Adipocyte (in vitro differentiated cells): ENCODE measurements at places on chromosomes 12 and 14.

DNA sequence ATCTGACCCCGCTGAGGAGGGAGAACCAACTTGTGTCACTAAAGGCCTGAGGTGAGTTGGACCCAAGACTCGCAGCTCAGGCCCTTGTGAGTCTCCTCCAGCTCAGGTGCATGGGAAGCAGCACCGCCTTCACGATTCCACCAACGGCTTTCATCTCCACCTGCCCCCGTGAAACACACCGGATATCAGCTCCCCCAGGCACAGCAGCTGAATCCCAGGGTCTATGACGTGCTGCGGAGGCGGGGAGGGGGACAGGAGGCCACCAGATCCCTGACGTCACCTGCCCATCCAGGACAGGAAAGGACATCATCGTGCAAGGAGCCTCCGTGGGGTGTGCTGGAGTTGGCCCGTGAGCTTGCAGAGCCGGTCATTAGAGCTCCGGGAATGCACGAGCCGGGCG lies 18.5 kb upstream of the SFSWAP start:
- DNase-seq: no peak

DNA sequence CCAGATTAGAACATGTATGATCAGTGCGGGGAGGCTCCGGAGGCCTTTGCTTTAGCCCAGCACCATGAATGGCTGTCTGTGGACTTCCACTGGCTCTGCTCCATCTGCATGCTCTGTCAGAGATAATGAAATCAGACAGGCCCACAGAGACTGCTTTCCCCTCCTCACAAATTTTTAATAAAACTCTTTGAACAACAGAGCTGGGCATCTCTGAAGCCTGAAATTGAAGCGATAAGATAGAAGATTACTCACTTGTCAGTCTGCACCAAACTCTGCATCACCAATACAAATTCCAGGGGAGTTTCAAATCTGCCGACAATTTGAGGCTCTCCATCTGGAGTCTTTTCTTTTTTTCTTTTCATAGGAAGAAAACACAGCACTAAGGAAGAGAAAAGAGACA lies 110.0 kb downstream of the DYRK2 start:
- DNase-seq: no peak

DNA sequence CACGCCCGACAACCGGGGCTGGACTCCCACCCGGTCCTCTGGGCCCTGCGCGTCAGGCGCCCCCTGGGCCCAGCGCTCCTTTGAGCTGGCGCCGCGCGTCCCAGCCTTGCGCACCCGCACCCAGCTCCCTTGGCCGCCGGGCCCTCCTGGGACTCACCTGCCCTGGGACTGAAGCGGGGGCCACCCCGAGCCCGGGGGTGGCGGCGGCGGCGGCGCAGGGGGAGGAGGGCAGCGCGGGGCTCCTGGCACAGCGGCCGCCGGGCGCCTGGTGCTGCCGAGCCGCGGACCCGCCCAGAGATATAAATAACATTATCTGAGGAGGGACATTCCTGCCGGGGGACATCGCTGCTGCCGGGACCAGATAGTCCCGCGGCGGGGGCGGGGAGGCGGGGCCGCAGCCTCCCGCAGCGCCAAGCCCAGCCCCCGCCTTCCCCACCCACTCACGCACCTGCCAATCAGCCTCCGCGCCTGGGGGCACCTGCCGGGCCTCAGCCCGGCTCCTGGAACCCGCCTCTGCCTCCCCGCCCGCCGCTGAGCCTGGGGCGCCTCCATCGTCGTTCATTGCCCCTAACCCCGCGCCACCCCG lies at the start of gene SPTB:
SPTB (minus strand) TSS at position 273 of the 586 bp plus-strand sequence. CDS start 56,813 bp downstream, outside the sequence.
- peak; percentile 14 for DNase-seq

GRCh38 chr12:86233126-86233525 lies 23.1 kb downstream of the MGAT4C start:
- no peak for DNase-seq

DNA sequence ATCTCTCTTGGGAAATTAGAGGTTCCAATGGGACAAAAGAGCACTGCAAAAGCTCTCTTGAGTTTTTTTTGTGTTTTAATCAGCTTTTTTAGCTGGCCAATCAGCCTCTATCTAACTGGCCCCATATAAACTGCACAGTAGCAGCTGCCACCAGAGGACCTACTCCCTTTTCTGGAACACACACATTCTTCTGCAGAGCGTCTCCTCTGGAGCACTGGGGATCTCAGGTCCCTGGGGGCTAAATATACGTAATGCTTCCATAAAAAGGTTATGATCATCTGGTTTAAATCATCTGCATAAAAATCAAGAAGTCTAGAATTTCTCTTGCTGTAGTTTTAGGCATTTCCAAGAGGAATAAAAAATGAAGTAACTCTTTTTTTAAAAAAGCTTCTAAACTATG lies 32.3 kb downstream of the TSPAN8 start:
- no peak for DNase-seq

DNA sequence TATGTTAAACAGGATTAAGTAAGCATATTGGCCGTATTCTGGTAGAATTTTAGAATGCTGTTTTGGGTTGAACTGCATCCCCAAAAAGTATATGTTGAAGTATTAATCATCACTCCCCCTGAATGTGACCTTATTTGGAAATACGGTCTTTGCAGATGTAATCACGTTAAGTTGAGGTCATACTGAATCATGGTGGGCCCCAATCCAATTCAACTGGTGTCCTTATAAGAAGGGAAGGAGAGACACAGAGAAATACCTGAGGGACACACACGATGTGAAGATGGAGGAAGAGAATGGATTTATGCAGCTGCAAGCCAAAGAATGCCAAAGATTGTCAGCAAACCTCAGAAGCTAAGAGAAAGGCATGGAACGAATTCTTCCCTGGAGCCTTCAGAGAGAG lies 268.6 kb downstream of the ITPR2 start:
- no peak for DNase-seq

DNA sequence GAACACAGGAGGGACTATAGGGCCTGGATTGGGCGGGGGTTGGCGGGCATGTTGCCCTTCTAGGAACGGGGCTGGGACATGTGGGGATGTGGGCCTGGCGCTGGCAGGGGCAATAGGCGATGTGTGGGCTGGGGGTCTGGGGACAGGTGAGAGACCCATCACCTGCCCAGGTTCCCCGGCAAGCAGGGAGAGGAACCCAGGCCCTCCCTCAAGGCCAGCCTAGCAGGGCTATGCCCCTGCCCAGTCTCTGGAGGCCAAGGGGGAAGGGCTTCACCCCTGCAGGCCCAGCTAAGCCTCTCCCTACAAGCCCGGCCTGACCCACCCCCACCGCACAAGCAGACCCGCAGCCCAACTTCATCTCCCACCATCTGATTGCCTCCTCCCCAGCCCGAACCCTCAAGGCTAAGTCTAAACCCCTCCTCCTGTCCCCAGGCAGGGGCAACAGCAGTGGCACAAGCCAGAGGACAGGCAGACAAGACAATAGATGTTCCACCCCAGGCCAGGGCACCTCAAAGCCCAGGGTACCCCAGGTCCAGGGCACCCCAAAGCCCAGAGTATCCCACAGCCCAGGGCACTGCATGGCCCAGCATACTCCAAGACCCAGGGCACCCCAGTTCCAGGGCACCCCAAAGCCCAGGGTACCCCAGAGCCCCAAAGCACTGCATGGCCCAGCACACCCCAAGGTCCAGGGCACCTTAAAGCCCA lies 6.5 kb downstream of the JAG2 start:
- no peak for DNase-seq

- no peak for DNase-seq
Measured at GRCh38 chr12:80016684-80017083, 81.8 kb upstream of the PPP1R12A start.

DNA sequence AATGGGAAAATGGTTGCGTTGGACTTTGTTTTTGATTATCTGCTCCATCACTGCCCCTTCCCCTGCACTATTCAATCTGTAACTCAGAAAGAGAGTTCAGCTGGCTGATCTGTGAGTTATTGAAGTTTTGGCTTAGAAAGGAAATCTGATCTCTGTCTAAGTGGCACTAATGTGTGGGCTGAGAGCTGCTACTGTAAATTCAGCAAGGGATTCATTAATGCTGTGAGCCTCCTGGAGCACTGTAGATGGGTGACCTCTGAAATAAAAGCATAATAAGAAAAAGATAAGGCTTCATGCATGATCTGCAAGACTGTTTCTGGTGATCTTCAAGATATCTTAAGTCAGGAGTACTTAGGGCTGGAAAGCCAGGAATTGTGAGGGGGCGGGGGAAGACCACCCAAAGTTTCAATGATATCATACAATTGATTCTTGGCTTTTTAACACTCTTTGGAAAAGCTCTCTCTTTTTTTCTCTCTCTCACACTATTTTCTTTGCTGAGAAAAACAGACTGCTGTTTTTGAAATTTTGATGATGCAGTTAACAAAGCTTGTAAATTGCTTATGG lies 101.1 kb downstream of the C12orf75 start:
- DNase-seq: no peak

- DNase-seq: no peak
Measured at GRCh38 chr12:74292351-74293194, 245.1 kb upstream of the ATXN7L3B start.

DNA sequence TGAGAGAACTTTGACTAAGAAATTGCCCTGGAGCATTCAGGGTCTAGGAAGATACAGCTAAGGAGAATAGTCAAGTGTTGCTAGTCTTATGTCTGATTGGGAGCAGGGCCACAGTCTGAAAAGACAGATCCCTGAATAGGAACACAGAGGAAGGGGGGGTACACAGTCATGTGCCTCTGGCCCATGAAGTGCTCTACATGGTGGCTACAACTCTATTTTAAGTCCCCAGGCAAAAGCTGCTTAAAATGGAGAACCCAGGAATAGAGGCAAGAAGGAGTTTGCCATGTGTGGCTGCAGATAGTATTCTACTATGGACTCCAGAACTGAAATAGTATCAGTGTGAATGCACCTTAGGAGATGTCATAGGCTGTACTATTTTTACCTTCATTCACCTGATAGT lies 118.0 kb upstream of the NPAS3 start:
- no peak for DNase-seq

DNA sequence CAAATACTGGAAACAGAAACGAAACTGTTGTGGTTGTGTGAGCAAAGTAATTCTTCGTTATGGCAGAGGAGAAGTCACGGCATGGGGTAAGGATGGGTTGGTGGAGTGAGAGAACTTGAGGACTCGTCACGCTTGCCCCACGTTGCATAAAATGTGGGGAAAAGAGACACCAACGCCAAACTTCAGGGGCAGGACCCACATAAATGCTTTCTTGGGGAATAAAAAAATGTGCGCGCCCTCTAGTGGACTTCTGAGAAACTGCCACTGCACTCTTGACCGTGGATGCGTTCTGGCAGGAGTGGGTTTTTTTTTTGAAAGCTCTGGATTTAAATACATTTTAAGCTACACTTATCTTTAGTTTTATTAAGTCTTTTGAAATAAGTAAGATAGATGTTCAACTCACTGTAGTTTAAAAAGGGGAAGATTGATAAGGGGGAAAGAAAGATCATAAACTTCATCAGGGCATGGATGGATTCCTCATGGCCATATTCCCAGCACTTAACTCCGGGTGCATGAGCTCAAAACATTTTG lies 4.1 kb upstream of the IGF1 start:
- DNase-seq: peak; percentile 77

- DNase-seq: no peak
Measured at GRCh38 chr12:130668286-130669204, 47.6 kb downstream of the RIMBP2 start.

DNA sequence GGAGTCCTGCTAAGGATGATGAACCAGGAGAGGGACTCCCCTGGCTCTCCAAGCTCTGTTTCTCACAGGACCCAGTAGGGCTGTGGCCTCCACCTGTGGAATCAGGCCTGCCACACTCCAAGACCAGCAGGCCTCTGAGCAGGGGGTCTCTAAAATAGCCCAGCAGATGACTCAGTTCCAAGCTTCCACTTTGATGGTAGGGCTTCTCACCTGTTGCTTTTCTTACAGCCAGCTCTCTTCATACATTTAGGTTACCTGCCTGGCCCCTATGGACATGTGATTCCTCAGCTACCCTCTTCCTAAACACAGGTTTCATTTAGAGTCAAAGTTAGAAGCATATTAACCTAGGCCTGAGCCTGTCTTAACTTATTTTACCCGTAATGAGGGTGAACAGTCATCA lies 26.7 kb upstream of the ELK3 start:
- no peak for DNase-seq

- no peak for DNase-seq
Measured at GRCh38 chr12:25004447-25004846, 55.5 kb upstream of the BCAT1 start.

DNA sequence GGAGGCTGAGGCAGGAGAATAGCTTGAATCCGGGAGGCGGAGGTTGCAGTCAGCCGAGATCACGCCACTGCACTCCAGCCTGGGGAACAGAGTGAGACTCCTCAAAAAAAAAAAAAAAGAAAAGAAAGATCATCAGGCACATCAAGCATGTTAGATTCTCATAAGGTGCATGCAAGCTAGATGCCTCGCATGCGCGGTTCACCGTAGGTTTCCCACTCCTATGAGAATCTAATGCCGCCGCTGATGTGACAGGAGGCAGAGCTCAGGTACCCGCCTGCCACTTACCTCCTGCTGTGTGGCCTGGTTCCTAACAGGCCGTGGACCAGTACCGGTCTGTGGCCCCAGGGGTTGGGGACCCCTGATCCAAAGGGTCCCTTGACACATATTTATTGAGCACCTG lies 7.0 kb downstream of the ACVR1B start:
- no peak for DNase-seq

- DNase-seq: peak; percentile 83
Measured at GRCh38 chr12:115375186-115375991, 691.4 kb upstream of the TBX3 start.

DNA sequence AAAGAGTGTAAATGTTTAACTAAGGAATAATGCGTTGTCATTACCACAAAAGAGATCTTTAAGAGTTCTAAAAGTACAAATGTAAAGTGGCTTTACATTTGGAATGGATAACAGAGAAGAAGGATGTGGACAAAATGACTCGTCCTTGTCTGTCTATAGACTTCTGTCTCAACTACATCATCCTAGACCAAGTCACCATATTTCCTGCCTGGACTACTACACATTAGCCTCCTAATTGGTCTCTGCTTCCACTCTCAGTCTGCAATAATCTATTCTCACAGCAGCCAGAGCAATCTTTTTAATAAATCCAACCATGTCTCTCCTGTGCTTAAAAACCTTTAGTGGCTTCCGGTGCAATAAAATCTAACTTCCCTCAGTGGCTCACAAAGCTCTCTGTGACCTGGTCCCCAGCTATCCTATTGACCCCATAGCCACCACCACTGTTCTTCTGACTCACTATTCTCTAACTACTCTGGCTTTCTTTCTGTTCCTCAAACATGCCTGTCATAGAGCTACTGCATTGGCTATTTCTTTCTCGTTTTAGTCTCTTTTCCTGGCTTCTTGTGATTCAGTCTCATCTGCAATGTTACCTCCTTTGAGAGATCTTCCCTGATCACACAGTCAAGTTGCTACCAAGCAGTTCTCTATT lies 91.1 kb downstream of the MYF5 start:
- DNase-seq: no peak
